ENCODE measurements at places on chromosomes 1 and 21.

DNA sequence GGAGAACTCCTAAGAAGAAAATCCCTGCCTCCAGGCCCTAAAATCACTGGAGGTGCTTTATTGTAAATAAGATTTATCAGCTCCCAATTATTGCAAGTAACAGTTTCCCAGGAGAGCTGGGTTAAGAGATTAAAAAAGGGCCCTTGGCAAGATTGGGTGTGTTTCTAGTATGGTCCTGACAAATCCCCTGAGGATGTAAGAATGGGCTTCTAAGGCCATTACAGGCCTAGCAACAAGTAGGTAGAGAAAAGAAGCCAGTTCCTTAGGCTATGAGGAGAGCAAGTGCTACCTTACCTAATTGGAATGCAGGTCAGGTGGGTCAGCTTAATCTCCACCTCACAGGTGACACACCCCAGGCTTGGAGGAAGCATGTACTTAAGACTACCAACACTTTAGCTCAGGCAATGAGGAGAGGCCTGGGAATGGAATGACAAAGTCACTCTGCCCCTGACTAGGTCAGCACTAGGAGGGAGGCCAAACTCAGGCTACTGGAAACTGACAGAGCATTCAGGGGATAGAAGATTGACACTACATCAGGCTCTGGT, 6.8 kb upstream of the OTUD7B start:
- no peak for DNase-seq

DNA sequence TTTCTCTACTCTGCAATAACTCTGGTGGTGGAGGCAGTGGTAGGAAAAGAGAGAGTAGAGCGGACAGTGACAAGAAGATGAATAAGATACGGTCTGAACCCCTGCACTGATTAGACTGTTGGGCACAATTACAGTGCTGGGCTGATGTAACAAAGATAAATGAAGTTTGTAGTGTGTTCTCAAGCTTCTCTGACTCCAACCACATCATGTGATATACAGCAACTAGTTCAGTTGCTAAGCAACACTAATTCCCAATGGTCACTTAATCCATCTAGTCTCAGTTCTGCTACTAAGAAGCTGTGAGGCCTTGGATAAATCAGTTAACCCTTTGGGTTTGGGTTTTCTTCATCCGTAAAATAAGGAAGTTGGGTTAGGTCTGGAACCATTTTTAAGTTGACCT, 17.3 kb downstream of the DDR2 start:
- DNase-seq: no peak

GRCh38 chr1:212567638-212568037, 40.9 kb upstream of the ATF3 start:
- DNase-seq: no peak

- no peak for DNase-seq
Observed at GRCh38 chr1:220818421-220819173, 31.9 kb downstream of the MTARC1 start.

DNA sequence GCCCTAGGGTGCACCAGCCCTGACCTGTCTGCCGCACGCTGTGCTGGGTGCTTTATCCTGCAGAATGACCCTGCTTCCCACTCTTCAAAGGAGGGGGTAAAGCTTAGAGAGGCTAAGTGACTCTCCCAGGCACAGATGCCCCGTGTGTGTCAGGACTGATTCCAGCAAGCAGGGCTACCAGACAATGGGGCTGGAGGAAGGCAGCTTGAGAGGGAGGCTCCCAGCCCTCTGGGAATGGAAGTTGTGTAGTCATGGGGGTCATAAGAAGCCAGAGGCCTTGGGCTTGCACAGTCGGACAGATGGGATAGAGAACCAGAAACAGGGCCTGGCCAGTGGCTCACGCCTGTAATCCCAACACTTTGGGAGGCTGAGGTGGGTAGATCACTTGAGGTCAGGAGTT, 94.1 kb upstream of the KLHDC7A start:
- DNase-seq: no peak

GRCh38 chr1:55696181-55696754, 481.1 kb upstream of the USP24 start:
- no peak for DNase-seq

DNA sequence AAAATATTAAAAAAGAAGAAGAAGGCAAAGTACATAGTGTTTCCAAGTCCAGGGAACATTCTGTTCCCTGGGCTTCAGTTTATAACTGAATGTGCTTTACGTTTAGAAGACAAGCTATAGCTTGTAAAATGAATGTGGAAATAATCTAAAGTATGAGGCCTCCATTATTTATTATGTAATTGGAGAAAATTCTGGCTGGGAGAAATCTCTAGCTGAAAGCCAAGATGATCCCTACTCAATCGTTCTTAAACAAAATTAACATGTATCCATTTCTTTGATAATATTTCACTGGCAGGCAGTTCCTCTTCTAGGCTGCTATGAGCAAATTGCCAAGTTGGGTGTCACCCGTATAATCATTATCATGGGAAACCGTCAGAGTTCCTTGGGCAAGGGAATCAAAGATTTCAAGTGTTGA, 52.2 kb upstream of the ETS2 start:
- no peak for DNase-seq

- DNase-seq: no peak
Observed at GRCh38 chr1:7454052-7454815, 316.9 kb upstream of the VAMP3 start.

DNA sequence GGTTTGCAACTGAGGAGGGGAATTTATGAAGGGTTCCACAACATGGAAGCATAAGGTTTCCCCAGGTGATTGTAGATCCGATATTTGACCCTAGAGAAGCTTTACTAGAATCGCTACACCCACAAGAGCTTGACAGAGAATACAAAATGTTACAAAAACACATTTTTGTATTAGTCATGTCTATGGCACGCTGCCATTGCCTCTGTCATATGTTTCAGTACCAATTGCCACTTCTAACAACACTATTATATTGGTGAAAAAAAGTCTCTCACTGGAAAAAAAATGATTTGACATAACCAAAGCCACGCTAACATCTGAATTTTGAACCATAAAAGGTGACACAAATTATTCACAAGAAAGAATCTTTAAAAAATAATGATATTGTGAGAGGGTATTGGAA, 214.5 kb downstream of the KCNT2 start:
- DNase-seq: no peak

DNA sequence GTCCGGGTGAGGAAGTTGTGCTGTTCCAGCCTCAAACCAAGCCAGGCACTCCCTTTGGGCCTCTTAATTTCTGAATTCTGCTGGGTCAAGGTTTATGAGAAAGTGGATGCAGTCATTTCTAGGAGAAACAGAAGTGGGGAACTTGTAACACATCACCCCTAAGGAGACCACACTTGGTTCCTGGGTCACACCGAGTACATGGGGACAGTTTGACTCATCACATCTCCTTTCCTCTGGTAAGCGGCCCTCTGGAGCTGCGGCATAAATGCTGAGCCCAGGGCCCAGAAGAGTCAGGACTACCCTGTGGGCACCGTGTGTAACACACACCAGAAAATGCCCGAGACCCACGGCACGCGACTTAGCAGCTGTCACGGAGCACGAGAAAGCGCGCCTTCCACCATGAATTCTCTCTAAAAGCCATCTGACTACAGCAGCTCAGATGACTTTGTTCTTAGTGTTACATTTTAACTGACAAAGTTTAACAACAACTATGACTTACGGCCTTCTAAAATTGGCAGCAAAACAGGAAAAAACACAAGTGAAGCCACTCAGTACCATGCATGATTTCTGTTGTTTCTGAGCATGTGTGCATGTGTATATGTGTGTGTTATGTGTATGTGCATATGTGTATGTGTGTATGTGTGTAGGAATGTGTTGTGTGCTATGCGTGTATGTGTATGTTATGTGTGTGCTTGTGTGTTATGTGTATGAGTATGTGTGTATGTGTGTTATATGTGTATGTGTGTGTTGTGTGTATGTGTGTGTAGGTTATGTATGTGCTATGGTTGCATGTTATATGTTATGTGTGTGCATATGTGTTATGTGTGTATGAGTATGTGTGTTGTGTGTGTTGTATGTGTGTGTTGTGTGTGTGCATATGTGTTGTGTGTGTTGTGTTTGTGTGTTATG, 50.8 kb downstream of the TOMM20 start:
- no peak for DNase-seq

DNA sequence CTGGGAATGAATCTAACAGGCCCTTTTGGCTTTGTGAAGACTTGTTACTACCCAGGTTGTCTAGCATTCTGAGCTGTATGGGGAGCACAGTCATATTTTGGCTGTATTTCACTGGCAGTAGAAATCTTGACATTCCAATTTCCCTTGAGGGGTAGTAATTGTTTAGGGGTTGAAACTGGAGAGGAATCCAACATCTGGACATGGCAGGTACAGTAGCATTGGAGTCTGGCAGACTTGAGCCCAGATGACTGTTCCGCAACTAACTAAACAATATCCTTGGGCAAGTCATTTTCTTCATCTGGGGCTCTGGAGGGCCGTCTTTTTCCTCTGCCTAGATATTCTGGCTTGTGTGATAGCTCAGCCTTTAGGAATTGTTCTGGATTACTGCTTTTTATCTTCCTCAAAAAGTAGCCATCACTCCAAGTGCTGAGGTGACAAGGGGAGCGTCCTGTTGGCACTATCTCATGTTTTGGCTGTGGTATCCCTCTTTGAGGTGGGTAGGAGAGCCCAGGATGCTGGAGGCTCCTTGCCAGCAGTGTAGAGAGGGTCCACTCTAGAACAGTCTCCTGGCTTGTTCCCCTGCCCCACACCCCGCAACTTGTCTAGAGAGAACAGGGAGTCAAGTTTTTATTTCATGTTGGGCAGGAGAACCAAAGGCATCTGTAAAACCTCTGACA, 22.7 kb upstream of the NBL1 start:
- DNase-seq: no peak

GRCh38 chr1:44576456-44577150, 97.7 kb downstream of the TMEM53 start:
- DNase-seq: no peak

- no peak for DNase-seq
Observed at GRCh38 chr1:12012560-12013316, 6.6 kb upstream of the MIIP start.

- no peak for DNase-seq
Observed at GRCh38 chr1:101847626-101848025, 149.1 kb downstream of the OLFM3 start.

- DNase-seq: no peak
Observed at GRCh38 chr1:10682108-10682445, 114.4 kb downstream of the CASZ1 start.

DNA sequence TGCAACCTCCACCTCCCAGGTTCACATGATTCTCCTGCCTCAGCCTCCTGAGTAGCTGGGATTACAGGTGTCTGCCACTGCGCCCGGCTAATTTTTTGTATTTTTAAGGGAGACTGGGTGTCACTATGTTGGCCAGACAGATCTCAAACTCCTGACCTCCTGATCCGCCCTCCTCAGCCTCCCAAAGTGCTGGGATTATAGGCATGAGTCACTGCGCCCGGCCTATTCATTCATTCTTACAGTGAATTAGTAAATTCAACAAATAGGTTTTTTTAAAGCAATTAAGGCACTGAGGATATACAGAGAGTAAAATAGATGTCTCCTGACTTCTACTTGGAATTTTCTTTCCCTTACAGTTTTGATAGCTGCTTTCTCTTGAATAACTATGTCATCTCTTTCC, 43.5 kb downstream of the CDC42 start:
- DNase-seq: no peak

DNA sequence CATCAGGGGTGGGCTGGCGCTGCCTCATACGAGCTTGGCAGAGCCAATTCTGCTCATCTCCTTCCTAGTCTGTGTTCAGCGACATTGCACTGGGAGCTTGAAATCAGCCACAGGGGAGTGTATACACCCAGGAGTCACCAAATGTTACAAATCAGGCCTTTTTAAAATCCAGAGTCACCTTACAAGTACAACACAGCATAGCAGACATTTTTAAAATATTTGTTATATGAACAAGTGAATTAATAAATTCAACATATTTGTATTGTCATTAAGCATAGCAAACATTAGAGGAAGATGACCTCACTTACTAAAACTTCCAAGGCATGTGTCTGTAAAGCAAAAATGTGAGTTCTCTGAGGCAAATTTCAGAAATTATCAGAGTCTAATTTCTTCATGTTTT, 210.0 kb downstream of the HLX start:
- DNase-seq: no peak

DNA sequence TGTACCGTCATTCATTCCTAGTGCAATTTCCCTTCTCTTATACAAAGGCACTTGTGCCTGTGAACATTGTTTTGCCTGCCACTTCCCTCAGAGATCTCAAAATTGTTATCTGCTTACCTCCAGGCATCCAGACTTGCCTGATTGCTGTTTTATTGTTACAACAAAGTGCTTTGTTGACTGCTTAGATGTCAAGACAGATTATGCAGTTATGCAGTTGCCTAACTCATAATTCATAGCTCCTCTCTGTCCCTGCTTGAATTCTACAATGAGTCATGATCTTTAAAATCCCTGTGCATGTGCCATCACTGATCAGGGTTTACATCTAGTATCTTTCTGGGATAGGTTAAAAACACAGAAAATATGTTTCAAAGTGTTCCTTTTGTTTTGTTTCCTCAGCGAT, 24.5 kb downstream of the CXADR start:
- DNase-seq: no peak

- no peak for DNase-seq
Observed at GRCh38 chr1:50305808-50306207, 117.4 kb downstream of the DMRTA2 start.

DNA sequence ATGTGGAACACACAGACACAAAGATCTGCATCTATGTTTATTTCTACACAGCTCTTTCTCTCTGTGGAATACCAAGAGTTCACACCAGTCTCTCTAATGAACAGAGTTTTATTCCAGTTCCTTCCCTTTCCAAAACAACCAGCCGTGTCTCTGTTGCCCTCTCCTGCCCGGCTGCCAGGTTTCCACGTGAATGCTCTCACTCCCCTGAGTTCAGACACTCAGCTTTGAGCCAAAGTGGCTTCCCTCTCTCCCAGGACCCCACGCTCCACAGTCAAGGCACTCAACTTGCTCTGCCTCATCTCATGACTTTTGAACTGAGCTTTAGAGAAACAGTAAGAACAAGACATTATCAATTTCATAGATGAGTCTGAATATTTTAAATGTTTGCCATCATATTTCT, 488.9 kb downstream of the SMYD3 start:
- no peak for DNase-seq

- no peak for DNase-seq
Observed at GRCh38 chr1:6897138-6897537, 111.9 kb downstream of the CAMTA1 start.

DNA sequence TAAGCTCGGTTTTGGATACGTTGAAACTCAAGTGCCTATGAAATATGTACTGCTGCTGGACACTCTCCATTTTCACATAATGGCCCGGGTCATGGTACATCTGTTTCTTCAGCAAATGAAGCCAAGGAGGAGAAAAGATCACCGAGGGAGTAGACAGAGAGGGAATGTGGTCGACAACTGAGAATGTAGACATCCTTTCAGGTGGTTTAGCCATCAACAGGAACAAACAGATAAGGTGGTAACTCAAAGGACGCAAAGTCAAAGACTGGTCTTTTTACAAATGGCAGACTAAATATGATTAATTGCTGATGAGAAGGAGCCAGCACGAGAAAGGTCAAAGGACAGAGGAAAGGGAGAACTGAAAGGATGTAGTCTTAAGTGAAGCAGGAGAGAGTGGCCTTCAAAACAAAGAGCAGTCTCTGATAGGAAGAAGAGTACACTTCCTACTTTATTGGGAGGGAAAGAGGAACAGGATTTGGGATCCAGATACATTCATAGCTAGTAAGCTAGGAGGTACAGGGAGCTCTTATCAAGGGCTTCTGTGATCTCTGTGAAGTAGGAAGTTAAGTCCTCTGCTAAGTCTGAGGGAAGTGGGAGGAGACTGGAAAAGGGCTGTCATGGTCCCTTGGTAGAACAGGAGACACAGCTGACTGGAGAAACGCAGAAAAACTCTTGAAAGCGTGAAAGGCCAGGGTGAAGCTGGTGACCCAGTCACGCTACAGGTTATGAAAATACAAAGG, 28.3 kb downstream of the NUP133 start:
- no peak for DNase-seq

- DNase-seq: no peak
Observed at GRCh38 chr21:42668298-42668992, 15.0 kb downstream of the PDE9A start.
